ENCODE measurements at places on chromosomes 3 and 15.

DNA sequence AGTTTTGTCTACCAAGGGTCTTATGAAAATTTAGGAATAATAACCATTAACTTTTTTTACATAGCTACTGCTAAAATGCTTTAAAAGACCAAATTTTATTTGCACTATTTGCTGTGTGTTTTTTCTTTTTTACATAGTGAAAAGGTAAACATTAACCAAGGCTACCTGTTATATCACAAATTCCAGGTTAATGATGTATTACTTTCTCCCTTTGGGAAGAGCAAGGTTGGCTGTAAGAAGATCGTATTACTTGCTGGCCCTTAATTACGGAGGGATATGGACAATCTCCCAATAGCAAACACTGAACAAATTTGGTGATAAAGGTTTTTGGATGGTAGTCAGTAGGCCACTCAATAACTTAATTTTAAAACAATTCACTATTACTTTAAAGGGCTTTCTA, 22.4 kb downstream of the LRRC58 start:
- no peak for DNase-seq

DNA sequence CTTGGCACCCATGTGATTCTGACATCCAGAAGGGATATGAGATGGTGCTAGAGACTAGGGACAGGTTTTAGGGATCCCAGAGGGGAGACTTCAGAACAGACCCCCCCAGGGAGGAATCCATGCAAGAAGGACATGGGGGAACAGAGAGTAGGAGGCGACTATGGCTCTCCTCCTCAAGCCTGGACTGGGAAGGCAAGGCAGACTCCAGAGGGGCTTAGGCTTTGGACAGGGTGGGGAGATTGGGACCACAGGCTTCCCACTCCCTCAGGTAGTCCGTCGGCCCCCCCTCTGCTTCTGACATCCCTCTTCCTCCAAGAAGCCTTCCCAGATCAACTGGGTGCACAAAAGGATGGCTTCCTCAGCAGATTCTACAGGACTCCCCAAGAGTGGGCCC, 3.0 kb upstream of the VIPR1 start:
- DNase-seq: no peak

- no peak for DNase-seq
Measured at GRCh38 chr3:121126033-121126706, 218.2 kb downstream of the STXBP5L start.

GRCh38 chr3:184491867-184492615, 69.5 kb upstream of the EPHB3 start:
- no peak for DNase-seq

Data from NCI-H187 (cell line).